ENCODE measurements at places on chromosomes 12 and 14.
A peak's percentile ranks its signal among the peaks of the same experiment; 100 is the strongest.

GRCh38 chr12:1848146-1848545 is 27.8 kb downstream of the LRTM2 start:
- no peak for DNase-seq

GRCh38 chr12:69396963-69397362 is 37.4 kb downstream of the YEATS4 start:
- DNase-seq = no peak

GRCh38 chr12:40999210-40999609 is 188.9 kb upstream of the PDZRN4 start:
- no peak for DNase-seq

DNA sequence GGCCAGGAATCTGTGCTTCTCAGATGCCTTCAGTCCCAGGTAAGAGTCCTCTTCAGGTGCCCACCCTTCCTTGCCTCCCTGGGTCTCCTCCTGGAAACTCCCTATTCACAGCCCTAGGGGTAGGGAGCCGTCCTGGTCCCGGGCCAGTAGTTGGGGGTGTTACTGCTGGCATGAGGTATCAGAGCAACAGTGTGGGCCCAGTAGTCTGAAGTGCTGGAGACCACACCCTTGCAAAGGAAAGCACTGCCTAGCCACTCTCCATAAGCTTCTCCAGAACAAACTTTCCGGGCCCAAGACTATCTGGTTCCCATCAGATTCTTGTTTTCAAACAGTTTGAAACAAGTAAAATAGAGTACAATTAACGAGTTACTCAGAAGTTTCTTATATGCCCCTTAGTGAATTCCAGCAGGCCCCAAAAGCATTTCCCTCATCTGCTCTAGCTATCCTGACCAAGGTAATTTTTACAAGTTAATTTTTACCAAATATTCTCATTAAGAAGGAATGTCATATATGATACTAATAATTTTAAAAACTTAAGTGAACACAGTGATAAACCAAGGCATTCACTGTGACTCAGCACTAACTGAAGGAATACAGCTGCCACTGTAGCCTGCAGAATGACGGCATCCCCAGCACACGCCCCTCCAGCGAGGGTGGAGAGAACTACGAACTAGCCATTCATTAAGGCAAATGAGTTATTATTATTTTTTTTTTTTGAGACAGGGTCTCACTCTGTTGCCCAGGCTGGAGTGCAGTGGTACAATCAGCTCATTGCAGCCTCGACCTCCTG is 49.4 kb downstream of the MOK start:
- peak; percentile 25 for DNase-seq

- DNase-seq = no peak
Measured at GRCh38 chr12:25670076-25671055, 117.3 kb upstream of the LMNTD1 start.

GRCh38 chr12:68334132-68334531 is 2.0 kb upstream of the MDM1 start:
- DNase-seq = no peak

- no peak for DNase-seq
Measured at GRCh38 chr12:12210983-12211382, 55.9 kb downstream of the LRP6 start.

DNA sequence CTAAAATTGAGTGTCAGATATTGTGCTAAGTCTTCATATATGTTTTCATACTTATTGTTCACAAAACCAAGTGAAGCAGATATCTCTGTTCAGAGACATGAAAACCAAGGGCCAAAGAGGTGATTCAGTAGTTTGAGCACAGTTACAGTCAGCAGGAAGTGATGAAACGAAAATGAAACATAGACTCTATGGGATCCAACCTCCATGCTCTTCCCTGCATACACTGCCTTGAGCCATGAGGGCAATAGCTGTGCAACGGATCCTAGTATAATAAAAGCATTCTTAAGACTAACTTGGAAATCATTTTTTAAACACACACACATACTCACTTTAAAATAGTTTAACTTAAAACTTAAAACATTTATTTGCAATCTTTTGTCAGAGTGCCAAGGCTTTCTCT is 27.9 kb downstream of the ESR2 start:
- DNase-seq = peak; percentile 18

DNA sequence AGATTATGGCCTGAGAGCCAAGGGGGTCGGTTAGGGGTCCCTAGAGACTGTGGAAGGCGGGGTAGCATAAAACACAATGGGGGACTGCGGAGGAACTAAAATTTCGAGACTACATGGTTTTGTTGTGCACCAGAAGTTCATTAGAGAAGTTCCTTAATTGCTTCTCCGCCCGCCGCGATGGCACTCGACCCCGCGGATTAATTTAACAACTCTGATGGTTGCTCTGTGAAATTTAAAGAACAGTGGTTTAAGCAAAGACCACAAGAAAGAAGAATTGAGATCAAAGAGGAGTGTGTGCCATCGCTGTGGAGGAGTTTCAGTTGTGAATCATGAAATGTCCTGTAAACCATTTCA is 1.4 kb upstream of the CCDC88C start:
- no peak for DNase-seq

- peak; percentile 85 for DNase-seq
Measured at GRCh38 chr12:131608740-131609690, 101.9 kb upstream of the SFSWAP start.

GRCh38 chr12:100101000-100101399 is 41.7 kb downstream of the BLTP3B start:
- no peak for DNase-seq

DNA sequence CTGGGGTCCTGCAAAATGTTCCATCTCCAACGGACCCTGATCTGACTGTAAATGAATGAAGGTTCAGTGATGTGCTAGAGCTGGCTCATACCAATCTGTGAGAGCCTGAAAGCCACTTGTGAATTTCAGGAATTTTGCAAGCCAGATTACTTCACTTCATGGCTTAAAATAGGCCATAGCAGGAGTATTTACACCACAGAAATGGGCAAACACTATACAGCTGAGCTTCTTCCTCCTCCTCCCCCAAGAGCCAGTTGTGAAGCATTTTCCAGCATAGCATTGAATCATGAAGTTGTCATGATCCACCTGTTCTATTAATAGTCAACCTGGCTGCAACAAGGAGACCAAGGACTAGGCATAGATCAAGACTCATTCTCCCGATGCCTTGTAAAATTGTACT is 141.3 kb upstream of the RASSF8 start:
- no peak for DNase-seq

- DNase-seq = no peak
Measured at GRCh38 chr12:67721248-67721647, 72.7 kb downstream of the DYRK2 start.

GRCh38 chr12:6172086-6172485 is 28.1 kb upstream of the CD9 start:
- DNase-seq = no peak

DNA sequence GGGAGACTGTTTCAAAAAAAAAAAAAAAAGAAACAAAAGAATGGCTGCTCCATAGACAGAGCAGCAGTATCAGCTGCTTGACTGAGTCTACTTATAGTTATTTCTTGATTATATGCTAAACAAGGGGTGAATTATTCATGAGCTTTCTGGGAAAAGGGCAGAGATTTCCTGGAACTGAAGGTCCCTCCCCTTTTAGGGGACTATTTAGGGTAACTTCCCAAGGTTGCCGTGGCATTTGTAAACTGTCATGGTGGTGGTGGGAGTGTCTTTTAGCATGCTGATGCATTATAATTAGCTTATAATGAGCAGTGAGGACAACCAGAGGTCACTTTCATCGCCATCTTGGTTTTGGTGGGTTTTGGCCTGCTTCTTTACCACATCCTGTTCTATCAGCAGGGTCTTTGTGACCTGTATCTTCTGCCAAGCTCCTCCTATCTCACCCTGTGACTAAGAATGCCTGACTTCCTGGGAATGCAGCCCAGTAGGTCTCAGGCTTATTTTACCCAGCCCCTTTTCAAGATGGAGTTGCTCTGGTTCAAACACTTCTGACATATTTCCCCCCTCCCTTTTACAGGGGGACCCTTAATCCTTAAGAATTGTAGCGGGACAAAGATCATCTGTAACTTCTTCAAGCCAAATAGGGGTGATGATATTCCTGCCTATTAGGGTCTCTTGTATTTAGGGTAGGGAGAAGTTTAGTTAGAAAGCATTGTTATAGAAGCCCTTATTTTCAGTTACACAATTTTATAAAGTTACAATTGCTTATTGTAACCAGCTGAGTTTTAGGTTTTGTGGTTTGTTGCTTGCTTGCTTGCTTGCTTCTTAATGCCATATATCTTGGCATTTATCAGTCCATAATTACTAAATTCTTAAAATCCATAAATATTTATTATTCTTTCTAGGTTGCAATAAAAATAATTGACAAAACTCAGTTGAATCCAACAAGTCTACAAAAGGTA is 42.5 kb downstream of the MARK3 start:
- DNase-seq = no peak

- peak; percentile 5 for DNase-seq
Measured at GRCh38 chr12:81329085-81329484, 251.2 kb downstream of the ACSS3 start.

- no peak for DNase-seq
Measured at GRCh38 chr14:58724206-58724605, 86.4 kb downstream of the DACT1 start.

GRCh38 chr12:41520869-41521268 is 332.7 kb downstream of the PDZRN4 start:
- no peak for DNase-seq

- DNase-seq = no peak
Measured at GRCh38 chr14:91987192-91987591, 39.7 kb upstream of the FBLN5 start.

- DNase-seq = no peak
Measured at GRCh38 chr12:116687888-116688287, 50.0 kb downstream of the SPRING1 start.

DNA sequence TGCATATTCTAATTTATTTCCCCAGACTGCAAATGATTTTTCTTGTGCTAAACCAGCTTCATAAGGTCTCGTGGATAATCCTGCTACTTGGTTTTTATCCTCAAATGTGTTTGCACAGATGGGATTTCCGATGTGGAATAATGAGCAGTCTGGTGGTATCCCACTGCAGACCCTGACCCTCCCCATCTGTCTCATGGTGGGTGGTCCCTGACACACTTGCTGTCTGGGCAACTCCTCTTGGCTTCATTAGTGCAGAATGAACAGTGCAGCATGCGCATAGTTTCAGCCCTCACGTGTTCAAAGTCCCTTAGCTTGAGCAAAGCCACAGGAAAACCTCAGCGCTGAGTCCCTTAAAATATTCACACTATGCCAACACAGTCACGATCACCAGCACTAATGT is 996.5 kb downstream of the AACS start:
- DNase-seq = no peak

DNA sequence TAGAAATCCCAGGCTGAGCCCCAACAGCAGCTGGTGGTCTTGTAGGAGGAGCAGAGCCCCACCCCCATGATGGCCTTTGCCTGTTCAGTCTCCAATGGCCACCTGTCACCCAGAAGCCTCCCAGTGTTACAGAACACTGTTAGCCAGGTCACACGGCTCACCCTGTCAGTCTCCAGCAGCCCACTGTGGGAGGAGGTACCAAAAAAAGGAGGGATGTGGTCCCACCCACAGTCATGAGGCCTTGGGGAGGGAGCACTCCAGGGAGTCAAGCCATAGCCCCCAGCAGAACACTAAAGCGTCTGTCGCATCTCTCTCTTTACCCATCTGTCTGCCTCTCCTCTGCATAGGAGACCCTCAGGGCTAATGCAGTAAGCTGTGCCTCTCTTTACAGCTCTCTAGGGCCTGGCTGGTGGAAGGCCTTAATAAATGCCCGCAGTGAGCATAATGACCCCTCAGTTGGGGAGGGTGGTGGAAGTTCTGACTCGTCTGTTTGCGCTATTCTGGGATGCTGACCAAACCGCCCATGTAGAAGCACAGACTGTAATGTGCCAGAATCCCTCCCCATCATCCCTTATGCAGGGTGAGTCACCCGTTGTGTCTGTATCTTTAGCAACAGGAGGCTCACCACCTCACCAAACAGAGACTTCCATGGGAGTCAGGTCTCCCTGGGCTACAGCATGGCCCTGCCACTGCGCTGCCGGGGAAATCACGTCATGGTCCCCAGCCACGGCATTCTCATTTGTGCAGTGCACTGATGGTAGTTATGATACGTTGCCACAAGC is 14.6 kb downstream of the C14orf132 start:
- peak; percentile 98 for DNase-seq

DNA sequence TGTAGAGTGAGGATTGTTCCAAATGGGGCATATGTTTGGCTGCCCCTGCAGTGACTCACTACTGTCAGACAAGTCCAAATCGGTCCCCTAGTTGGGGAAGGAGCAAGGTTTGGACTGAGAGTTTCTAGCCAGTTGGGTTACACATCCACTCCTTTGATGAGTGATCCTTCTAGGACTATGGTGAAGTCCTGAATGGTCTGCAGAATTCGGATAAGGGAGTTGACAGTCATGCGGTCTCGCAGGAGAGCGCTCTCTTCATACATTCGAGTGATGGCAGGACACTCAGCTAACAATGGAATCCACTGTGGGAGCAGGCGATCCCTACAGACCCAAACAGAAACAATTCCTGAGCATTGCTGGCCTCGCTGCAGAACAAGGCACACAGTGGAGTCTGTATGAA is 61.5 kb upstream of the SINHCAF start:
- DNase-seq = no peak

DNA sequence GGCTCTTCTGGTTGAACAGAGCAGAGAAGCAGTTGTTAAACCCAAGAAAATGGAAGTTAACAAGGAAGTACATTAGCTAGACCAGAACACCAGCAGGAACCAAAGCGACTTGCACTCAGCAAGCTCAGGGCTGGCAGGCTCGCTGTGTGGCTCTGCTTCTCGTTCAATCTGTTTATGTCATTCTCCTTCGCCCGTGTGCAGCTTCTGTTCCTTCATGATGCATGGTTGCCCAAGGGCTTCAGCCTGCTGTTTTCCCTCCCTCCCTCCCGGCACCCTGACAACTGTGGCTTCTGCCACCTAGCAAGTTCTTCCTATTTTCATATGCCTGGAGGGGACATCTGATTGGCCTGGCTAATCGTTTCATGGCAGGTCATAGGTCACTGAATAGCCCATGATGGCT is 25.3 kb downstream of the PIGH start:
- DNase-seq = no peak

DNA sequence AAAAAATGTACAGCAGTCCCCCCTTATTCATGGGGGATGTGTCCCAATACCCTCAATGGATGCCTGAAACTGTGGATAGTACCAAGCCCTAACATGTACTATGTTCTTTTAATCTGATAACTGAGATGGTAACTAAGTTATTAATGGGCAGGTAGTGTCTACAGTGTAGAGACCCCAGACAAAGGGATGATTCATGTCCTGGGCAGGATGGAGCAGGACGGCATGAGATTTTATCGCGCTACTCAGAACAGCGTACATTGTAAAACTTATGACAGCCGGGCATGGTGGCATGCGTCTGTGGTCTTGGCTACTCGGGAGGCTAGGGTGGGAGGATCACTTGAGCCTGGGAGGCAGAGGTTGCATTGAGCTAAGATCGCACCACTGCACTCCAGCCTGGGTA is 37.1 kb downstream of the KIAA0586 start:
- no peak for DNase-seq

GRCh38 chr12:94207849-94208621 is 59.7 kb downstream of the PLXNC1 start:
- DNase-seq = no peak

DNA sequence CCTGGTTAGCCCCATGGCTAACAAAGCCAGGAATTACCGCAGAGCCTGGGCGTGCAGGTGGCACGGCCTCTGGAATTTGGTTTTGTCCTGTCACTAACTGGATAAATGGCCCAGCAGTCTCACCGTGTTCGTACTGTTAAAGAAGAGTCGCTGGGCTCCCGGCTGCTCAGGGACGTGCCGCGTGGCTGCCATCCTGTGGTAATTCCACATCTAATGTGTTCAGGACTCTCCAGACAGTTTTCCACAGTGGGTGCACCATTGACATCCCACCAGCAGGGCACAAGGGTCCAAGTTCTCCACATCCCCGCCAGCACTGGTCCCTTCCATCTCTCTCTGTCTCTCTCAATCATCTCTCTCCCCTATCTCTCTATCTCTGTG is 19.6 kb downstream of the NOC4L start:
- DNase-seq = no peak
